ENCODE measurements at places on chromosomes 3 and 15.

- no peak for DNase-seq
Observed at GRCh38 chr15:49501586-49501985, 78.5 kb downstream of the FGF7 start.

GRCh38 chr15:60918234-60918959 lies 310.7 kb downstream of the RORA start:
- no peak for DNase-seq

DNA sequence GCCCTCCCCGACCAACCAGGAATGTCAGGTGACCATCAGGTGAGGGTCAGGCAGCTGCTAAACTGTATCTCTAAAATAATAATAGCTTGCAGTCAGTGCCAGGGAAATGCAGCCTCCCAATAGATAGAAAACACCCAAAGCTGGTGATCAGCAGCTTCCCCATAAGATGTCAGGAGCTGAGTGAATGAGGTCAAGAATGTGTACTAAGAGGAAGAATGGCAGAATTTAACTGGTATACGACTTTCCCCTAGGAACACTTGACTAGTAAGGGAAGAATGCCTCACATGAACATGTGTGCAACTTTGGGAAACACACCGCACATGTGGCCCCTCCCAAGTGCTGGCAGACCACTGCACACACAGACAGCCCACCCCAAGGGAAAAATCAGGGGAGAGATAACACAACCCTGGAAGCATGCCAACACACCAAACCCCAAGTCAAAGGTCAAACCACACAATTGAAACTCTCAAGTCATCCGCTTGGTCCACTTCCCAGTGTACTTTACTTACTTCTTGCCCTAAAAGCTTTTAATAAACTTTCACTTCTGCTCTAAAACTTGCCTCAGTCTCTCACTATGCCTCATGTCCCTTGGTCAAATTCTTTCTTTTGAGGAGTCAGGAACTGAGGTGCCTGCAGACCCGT lies 806.5 kb downstream of the OTOL1 start:
- DNase-seq, result no peak

DNA sequence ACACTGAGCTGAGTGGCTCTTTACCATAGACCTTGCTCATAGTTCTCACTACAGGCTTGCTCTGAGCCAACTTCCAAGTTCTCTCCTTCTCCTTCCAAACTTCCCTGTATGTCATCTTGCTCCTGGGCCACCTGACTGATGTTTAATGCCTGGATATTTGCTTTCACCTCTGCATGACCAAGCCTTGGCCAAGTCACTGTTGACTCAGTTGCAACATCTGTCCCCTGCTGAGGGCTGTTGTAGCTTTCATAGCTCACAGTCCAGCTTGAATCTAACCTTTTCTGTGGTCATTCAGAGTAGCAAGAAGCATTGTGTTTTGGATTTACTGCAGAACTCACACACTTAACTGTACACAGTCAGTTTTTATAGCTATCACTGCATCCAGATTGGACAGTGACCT lies 171.8 kb upstream of the ROPN1 start:
- DNase-seq, result no peak

GRCh38 chr15:49741712-49742111 lies 120.9 kb downstream of the DTWD1 start:
- DNase-seq, result no peak

GRCh38 chr3:52099001-52099401 lies 42.6 kb upstream of the DUSP7 start:
- no peak for DNase-seq

DNA sequence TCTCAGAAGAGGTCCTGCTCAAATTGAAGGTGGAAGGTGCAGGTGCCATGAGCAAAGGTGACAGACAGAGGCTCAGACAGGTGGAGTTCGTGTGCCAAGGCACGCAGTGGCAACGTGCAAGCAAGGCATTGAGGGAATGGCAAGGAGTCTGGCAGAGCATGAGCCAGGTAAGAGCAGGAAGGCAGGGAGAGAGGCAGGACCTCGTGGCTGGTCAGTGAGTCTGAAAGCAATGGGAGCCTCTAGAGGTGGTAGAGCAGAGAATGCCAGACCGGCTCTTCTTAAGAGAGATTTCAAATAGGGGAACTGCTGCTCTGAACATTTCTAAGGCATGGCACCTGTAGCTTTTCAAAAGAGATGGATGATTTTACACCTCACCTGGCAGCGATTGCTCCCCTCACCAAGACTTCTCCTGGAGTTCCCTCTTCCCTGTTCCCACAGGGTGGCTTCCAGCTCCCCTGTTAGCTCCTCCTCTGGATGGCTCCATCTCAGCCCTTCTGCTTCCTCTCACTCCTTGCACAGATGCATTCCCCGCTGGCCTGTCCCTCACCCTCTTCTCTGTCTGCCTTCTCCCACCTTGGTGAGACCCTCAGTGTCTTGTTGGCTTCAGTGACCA lies 2.7 kb downstream of the MYO5C start:
- DNase-seq, result no peak

- DNase-seq, result peak; percentile 49
Observed at GRCh38 chr3:143751643-143752178, 96.6 kb downstream of the SLC9A9 start.

DNA sequence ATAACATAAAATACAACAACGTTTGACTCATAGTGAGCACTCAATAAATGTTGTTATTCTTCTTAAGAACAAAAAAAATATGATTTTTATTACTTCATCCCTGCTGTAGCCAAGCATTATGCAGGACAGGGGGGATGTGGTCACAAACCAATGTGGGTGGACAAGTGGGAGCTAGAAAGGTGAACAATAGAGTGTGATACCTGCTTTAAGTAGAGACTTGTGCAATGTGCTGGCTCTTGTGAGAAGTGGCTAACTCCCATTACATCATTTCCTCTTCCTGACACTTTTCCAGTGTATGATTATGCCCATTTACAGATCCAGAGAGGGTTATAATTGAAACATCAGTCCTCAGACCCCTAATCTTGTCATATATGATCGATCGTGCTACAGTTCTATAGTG lies 193.6 kb downstream of the UBE2E2 start:
- DNase-seq, result no peak

- no peak for DNase-seq
Observed at GRCh38 chr3:143147707-143148106, 28.1 kb downstream of the CHST2 start.

DNA sequence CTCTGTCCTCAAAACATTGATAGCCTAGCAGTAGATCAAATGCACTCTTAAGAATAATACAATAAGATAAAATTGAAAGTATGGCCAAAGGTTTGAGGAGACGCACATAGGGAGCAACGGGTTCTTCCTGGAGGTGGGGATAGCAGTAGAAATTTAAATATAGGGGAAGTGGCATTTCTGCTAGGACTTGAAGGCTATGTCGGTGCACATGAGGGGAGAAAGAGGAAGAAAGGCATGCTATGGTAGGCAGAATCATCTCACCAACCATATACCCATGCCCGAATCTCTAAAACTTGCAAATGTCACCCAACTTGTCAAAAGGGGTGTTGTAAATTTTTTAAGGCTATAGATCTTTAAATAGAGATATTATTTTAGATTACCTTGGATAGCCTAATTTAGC lies 735.1 kb upstream of the LMCD1 start:
- no peak for DNase-seq

DNA sequence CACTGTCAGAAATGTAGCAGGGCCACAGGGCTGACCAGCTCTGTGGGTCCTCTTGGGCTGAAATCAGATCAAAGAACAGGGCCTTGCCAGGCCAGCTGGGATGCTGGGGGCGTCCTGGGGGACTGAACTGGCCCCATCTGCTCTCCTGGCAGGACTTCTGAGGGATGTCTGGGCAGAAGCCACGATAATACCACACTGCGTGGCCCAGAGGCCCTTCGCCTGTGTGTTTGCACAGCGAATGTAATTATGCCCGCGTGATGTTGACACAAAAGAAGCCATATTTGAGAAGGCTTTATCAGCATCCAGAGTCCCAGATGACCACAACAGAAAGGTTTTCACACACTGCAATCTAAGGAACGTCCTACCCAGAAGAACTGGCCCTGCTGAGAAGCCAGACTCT lies 174.0 kb downstream of the RAB11A start:
- DNase-seq, result no peak

- no peak for DNase-seq
Observed at GRCh38 chr15:28094732-28095521, 4.2 kb downstream of the OCA2 start.

DNA sequence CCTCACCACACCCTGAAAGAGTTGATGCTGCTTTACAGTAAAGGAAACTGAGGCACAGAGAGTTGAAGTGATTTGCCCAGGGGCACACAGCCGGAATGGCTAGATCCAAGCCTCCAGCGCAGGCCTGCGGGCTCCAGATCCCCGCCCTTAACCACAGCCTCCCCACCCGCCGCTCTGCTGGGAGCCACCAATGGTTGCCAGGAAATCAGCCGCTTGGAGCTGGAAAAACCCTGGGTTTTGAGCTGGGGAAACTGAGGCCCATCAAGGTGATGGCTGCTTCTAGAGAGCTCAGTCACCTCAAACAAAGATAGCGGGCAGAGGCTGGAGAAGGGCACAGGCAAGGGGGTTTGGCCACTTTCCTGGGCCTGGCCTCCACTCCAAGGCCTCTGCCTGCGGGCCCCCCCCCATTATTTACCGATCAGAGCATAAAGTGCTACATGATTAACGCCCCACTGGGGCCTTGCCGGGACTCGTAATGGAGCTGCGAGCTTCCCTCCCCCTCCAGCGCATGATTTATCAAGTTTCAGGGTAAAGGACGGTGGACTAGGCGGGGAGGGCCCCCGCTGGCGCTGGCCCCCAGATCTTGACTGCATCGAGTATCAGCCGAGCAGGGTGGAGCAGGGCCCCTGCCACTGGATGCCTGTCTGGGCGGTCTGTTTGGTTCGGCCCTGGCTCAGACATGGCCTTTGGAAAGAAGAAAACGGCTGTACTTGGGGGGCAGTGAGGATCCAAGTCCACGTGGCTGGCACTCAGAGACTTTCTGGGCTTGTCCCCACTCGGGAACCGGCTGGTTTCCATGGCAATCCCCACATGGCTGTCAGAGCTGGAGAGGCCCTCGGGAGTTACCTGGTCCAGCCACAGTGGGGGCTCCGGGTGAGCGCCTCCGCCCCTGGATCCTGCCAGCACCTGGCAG lies 9.1 kb downstream of the PLXND1 start:
- DNase-seq, result no peak

- DNase-seq, result no peak
Observed at GRCh38 chr15:74817370-74817737, 4.7 kb downstream of the LMAN1L start.

DNA sequence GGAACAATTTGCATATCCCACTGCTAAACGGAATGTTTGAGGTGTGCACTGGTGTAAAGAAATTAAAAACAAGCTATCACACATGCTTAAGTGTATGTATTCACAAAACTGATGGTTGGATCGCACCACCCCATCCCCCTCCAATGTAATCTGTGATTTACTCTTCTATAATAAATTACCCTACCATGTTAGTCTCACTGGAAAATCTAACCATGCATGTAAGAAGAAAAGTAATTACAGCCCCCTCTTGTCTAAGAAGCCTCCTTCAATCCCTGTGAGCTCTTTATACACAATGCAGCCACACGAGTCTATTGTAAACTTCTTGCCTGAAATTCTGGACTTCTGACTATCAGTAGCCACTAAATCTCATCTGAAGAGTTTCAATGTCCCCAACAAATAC lies 173.6 kb downstream of the ZBTB20 start:
- DNase-seq, result no peak

DNA sequence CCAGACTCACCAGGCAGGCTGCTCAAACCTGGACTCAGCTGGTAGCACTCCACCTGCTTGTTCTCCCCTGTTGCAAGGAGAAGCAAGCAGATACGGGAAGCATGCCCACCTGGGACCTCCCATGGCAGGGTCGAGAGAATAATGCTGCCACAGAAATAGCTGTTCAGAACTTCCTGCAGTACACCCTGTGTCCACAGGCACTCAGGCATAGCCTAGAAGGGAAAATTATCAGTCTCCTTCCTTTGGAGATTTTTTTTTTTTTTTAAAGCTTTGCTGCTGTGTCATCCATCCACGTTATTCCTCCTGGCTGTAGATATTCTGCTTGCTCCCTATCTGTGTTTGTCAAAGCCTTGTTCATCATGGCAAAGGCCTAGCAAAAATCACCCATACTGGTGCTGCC lies 32.7 kb upstream of the RPS17 start:
- DNase-seq, result no peak

GRCh38 chr3:78913711-78914110 lies 854.1 kb downstream of the ROBO1 start:
- no peak for DNase-seq

- DNase-seq, result no peak
Observed at GRCh38 chr3:30256474-30256873, 349.9 kb upstream of the TGFBR2 start.

DNA sequence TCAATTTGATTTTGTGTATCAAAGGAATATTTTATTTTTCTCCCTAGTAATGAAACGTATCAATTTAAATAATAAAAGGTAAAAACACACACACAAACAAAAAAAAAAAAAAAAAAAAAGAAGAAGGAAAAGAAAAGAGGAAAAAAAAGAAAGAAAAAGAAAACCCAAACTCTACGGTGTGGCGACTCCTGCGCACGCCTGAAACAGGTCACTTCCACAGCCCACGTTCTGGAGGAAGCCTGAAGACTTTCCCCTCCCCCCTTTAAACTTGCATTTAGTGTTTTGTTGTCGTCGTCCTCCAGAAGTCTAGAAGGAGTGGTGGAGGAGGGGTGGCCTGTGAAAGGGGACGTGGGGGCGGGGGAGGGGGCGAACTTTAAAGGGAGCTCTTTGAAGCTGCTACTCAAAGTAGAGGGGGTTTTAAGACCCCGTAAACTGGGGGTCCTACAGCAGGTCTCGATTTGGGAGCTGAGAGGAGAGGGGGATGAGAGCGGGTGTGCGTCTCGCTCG lies 2.3 kb upstream of the TLE3 start:
- DNase-seq, result peak; percentile 32

DNA sequence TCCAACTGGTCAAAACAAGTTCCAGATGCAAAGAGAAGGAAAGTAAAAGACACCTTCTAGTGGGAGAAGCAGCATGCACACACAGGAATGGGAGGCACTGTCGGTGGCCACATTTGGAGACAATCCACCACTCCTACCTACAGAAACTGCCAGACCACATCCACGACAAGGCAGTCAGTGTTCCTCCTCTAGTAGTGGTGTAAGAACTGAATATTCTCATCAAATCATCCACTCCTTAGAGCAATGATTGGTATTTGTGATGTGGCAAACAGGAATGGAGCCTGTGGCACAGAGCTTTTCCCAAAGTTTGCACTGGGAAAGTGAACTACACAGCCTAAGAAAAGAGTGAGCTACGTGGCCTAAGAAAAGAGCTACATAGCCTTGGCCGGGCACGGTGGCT lies 5.1 kb upstream of the SPINT1 start:
- no peak for DNase-seq

- DNase-seq, result no peak
Observed at GRCh38 chr3:43014241-43014640, 35.1 kb downstream of the GASK1A start.

GRCh38 chr15:70242951-70243685 lies 145.4 kb upstream of the TLE3 start:
- peak; percentile 25 for DNase-seq

- no peak for DNase-seq
Observed at GRCh38 chr3:87575550-87575949, 299.2 kb upstream of the POU1F1 start.

GRCh38 chr3:159390656-159391212 lies 588.9 kb downstream of the MFSD1 start:
- no peak for DNase-seq

Data from activated CD4-positive, alpha-beta T cell treated with anti-CD3 and anti-CD28 coated beads, Interleukin-2, amount 10 ng/mL, durations not matched to agents 7 days and 5 days (primary cell).